ENCODE measurements at places on chromosomes 11 and 22. TPM values are rescaled to one million over a fixed set of nuclear protein-coding genes. Genes with fewer than 3 reads are reported as not detected.

- peaks cover 38% of the 10 kb centered on the region for H3K36me3 ChIP-seq
- DNase-seq: no peak
- no peak overlapping the region for H3K4me3 ChIP-seq
- H3K27ac ChIP-seq: no peak overlapping the region
- H3K4me1 ChIP-seq: peaks cover 8% of the 10 kb centered on the region
Observed at GRCh38 chr11:134142536-134142935, 73.7 kb downstream of the JAM3 start.

EFCAB6 gene
- total RNA-seq: 9.1 TPM

DNA sequence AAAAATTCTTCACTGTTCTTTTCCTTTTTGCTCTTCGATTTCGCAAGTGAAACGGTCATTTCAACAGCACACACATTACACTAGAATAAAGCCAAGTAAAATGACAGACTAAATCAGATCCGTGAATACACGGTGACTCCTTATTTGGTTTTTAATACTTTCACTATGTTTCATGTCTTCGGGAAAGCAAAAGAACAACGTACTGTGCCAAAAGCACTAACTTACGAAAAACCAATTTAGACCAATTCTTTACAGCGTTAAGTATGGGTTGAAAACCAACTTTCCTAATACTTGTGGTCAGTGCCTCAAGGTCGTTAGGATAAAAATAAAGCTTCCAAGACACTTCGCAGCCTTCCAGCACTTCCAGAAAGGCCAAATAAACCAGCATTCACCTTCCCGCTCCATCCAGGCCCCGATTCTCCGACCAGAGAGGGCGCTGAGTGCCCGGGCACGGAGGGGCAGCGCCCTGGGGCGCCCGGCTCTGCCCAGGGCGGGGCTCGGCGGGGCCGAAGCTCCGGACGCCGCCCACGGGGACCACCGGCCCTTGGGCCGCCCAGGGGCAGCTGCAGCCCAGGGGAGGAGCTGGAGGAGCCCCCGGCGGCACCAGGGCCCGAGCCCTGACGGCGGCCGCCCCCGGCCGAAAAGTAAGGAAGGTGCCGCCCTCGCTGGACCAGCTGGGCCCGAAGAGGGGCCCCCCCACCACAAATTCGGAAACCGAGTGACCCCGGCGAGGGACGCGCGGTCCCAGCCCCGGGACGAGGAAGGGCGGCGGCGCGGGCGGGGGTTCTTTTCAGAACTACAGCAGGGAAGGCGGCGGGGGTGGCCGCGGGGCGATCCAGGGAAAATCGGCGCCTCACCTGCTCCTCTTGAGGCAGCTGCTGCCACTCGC, 499 bp downstream of the ATL3 start:
- no peaks in the 10 kb centered on the region for H3K27me3 ChIP-seq
- peak overlapping the region; percentile 79 for H3K27ac ChIP-seq
- H3K4me1 ChIP-seq: peaks cover 17% of the 10 kb centered on the region
- peak overlapping the region; percentile 66 for H3K4me3 ChIP-seq
- H3K36me3 ChIP-seq: peaks cover 2% of the 10 kb centered on the region

DNA sequence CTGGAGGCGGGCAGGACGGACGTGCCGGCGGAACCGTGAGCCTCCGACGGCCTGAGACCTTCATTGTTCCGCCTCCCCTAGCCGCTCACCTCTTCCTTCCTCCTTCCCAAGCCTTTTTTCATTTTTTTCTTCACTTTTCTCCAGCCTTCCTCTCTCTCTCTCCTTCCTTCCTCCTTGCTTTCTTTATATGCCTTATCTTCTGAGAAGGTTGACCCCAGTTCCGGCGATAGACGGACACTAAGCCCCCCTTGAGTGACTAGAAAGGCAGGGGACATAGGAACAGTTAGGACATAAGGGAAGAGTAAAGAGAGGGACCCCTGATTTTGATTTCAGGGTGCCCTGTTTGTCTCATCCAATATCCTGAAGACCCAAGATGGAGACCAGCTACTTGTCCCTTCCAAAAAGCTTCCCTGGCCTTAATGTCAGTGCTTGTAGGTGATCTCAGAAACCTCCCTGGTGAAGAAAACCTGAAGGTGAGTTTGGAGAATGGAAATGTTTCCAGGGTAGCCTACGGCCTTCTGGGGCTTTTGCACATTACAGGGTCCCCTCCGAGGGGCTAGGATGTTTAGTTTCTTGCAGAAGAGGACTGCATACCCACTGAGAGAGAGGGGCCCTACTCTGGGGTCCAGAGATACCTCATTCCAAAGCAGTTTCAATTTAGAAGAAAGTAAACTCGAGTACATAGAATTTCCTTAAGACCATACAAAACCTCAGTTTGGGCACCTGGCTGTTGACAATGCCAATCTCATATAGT, 3.5 kb downstream of the ADM start:
- peak overlapping the region; percentile 75 for H3K4me3 ChIP-seq
- no peaks in the 10 kb centered on the region for H3K36me3 ChIP-seq
- peaks cover 62% of the 10 kb centered on the region for H3K27me3 ChIP-seq
- DNase-seq: no peak
